ENCODE measurements at places on chromosomes 1 and 21.

DNA sequence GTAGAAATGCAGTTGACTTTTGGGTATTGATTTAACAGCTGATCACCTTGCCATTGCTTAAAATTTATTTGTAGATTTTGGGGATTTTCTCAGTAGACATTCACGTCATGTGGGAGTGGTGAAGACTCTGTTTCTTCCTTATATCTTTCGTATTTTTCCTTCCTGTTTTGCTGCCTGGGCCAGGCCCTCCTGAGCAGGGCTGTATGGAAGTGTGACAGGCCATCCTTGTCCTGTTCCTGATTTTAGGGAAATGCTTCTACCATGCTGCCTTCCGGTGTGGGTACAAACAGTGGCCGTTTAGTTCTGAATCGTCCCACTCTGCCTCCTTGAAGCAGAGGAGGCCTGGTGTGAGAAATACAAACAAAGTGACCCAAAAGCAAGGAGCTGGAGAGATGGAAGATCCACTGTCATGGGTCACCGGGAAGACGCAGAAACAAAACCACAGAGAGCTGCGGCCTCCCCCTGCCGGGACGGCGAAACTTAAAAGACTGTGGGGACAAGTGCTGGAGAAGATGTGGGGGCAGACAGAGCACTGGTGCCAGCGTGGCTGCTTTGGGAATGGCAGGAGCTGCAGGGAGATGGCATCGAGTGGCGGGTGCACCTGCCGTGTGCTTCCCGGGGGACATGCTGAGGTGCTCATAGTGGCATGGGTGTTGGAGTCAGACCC is 7.6 kb downstream of the AGPAT3 start:
- no peak for DNase-seq

DNA sequence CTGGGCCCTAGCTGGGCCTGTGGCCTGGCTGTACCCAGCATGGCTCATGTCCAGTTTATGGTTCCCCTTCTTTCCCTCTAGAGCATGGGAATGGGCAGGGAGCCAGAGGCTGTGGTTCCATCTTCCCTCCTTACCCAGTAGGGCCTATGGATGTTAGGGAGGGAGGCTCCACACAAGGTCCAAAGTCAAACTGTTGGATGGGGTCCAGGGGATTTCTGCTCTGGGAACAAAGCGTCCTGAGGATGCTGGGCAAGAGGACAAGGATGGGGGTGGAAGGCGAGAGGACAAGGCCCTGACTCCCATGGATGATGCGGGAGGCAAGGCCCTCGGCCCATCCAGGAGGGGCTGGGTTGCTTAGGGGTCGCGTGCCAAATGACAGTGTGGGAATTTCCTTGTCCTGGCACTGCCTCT is 17.3 kb downstream of the CSF1 start:
- DNase-seq: no peak

DNA sequence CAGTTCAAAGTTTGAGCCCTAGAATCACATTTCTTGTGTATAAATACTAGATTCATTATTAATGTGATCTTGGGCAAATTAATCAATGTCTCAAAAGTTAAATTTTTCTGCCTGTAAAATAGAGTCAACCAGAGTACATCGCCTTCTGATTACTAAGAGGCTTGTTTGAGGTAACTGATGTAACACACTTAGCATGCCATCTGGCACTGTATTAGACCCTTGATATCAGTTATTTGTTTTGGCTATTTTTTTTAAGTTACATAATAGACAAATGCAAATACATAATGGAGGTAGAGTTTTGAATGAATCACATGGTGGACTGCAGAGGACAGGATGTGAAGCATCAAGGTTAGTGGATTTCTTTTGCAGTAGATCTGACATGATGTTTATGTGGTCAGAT is 298.4 kb downstream of the ADGRL2 start:
- DNase-seq: no peak

DNA sequence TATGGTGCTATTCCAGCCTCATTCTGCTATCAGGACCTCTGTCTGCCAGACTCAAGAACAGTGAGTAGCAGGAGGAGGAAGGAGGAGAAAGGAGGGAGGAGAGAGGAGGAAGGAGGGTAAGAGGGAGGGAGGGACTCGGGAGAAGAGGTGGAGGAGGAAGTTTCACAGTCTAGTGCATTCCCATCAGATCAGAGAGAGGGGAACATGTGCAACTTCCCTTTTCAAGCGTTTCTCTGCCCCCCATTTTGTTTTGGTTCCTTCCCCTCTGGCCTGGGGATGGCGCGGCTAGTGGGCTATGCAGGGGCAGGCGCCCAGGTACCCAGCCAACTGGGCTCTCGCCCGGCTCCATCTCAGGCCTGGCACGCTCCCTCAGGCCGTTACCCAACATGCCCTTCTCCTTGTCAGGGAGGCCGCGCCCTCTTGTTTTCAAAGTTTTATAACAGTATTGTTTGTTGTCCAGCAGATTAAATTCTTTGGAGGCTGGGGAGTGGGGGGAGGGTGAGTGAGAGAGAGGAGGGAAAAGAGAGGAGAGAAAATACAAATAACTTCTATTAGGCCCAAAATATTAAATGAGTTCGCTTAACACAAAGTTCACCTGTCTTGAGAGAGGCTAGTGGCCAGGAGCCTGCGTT is 56.0 kb downstream of the CD46 start:
- no peak for DNase-seq

GRCh38 chr1:53430779-53431178 is 28.4 kb upstream of the DMRTB1 start:
- no peak for DNase-seq

DNA sequence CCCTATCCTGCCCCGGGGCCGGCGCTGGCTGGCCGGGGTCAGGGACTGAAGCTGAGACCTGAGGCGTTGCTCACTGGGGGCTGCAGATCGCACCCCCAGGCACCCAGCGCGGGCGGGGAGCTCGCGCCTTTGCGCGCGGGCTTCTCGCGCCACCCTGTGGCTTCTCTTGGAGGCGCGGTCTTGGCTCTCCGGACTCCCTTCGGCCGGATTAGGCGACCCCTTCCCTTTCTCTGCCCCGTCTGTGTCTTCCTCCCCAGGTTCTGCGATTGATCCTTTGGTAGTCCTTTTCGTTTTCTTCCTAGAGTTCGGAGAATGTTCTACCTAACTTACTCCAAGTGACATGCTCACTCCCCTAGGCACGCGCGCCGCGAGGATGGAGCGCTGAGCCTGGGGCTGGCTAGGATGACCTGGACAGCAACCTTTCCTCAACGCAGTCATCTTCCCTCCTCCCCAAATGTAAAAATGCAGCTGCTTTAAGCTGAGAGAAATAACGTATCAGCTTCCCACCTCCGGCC is 495 bp upstream of the NTRK1 start:
- DNase-seq: no peak

Measured in right renal pelvis (tissue), 4 donors.